ENCODE measurements at places on chromosomes 6 and 20.

GRCh38 chr6:2763876-2764540 lies 1.2 kb upstream of the WRNIP1 start:
- no peak for DNase-seq

- DNase-seq, result no peak
Observed at GRCh38 chr6:105769197-105769596, 316.9 kb upstream of the PRDM1 start.

GRCh38 chr20:17344790-17345189 lies 118.0 kb downstream of the PCSK2 start:
- no peak for DNase-seq

DNA sequence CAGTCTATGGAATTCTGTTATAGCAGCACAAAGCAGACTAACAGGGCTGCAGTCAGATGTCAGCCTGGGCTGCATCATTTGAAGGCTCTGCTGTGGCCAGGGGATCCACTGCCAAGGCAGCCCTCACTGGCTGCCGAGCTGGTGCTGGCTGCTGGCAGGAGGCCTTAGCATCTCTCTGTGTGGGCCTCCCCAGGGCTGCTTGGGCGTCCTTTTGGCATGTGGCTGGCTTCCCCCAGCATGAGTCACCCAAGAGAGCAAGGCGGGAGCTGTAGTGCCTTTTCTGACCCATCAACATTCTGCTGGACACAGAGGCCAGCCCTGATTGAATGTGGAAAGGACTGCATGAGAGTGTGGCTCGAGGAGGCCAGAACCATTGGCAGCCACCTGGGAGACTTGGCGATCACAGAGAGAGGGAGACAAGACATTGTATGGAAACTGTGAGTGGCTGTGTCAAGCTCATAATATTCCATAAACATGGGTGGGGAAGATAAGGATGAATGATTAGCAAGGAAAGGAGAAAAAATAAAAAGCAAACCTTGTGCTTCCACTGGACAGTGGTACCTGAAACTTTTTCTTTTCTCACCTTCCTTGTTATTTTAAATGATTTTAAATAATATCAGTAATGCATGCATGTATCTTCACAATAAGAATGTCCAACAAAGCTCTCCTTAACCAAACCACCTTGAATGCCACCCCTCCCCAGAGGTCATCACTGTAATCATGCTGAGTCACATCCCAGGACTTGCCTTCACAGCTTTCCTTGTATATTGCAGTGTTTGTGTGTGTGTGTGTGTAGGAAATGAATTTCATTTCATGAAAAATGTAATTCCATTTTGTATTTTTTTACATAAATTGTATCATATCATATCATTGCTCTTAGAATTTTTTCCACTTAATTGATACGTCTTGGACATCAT lies 55.0 kb upstream of the VSX1 start:
- DNase-seq, result no peak

DNA sequence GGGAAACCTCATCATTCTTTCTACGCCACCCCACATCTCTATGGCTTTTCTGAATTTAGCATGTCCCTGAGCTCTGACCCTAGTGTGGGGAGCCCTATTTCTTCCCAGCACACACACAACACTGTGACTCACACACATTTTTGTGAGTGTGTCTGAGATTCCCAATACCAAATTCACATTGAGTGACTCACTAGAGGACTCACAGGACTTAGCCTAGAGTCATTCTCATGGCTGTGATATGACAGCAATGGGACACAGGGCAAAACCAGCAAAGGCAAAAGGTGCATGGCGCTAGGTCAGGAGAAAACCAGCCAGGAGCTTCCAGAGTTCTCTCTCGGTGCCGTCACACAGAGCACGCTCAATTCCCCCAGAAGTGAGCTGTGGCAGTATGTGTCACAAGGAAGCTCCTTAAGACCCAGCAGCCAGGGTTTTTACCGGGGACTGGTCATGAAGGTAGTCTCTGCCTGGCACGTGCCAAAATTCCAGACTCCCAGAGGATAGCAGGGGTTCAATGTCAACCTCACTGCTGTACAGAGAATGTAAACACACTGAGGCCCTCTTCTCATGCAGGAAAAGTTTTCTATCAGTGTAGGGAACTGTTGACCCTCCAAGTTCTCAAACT lies 6.2 kb downstream of the CSTL1 start:
- DNase-seq, result no peak

- DNase-seq, result no peak
Observed at GRCh38 chr6:137402143-137402680, 92.0 kb downstream of the OLIG3 start.

- no peak for DNase-seq
Observed at GRCh38 chr6:162854228-162854627, 126.5 kb downstream of the PACRG start.

DNA sequence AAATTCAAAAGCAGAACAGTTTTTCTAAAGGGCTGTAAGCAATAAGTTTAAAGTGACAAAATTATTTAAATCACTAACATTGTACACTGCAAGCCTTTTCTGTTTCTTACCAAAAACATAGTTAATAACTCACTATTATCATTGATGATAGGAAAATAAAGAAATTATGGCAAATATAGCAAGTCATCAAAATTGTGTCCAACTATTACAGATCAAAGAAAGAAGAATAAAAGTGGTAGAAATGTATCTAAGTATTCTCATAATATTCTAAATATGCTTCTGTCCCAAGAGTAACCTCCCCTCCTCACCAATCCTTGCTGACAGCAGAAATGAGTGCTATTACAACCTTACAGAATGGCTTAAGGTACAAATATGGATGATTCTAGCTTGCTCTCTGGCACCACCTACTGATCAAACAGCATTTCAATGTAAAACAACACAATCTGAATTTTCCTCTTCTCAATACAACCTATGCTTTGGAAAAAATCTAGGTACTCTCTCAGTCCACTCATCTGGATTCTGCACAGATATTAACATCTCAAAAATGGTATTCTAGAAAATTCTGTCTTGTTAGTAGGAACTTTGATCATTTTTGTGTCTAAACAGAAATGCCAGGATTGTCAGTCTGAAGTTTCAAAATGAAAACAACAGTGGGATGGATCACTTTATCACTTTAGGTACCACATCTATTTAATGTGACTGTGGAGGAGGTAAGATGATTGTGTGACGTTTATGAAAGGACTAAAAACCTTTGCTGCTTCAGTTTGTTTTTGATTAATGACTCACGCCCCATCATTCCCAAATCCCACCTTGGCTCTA lies 40.9 kb downstream of the ZFP64 start:
- DNase-seq, result no peak

- DNase-seq, result no peak
Observed at GRCh38 chr6:33731751-33732282, 14.9 kb downstream of the IP6K3 start.

GRCh38 chr6:11329726-11330412 lies 97.4 kb upstream of the NEDD9 start:
- no peak for DNase-seq

DNA sequence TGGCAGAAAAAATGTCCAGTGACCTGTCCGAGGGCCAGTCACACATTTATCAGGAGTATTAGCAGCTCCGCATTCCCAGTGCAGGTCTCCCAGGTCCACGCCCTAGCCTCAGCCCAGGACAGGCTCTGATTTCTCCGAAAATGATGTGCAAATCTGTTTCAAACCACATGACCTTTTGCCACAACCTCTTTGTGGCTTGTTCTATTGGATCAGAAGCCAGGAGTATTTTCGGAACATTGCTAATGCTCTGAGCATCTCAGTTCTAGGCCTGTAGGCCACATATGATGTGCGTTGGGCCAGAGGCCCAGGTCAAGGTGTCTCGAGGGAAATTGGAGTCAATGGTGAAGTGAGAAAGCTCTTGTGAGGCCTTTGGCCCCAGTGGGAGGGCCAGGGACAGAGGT lies 40.4 kb downstream of the SNX5 start:
- DNase-seq, result no peak

GRCh38 chr6:157316871-157317814 lies 6.2 kb downstream of the TMEM242 start:
- no peak for DNase-seq

- no peak for DNase-seq
Observed at GRCh38 chr20:22512911-22513489, 71.4 kb downstream of the FOXA2 start.

GRCh38 chr20:40462566-40462965 lies 226.5 kb downstream of the MAFB start:
- no peak for DNase-seq

GRCh38 chr6:83781506-83781905 lies 71.7 kb upstream of the RIPPLY2 start:
- DNase-seq, result no peak

DNA sequence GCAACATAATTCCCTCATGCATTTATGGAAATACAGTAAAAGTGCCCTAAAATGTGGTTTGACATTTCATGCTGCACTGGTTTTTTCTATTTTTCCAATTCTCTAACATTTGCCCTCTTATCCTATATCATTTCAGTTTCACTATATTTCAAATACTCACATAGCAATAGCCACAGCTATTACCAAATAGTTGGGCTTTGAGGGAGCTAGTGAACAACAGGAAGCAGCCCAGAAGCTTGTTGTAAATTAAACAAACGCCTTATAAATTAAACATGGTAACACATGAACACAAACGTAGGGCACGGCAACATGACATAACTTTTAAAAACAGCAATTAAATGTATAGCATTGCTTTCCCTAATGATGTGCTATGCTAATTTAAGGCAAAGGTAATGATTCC lies 469.0 kb downstream of the CDC5L start:
- DNase-seq, result no peak

GRCh38 chr20:33068251-33068939 lies 11.0 kb upstream of the BPIFB4 start:
- DNase-seq, result no peak

DNA sequence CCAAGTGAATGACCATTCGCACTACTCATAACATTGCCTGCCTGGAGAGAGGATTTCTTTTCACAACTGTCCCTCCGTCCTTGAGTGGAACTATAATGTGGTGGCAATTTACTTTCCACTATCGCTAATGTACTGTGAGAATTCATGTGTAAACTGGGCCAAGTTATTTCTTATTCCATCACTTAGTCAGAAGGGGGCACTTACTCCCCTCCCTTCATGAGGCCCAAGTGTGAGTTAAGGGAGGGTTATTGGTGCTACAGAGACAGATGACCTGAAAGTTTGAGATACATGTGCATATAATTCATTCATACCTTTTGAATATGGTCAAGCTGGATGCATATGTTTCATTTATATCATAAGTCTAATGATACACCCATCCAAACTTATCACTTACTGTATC lies 65.2 kb upstream of the LOC128125822 start:
- no peak for DNase-seq

- no peak for DNase-seq
Observed at GRCh38 chr6:109396046-109396718, 13.9 kb upstream of the CD164 start.

GRCh38 chr6:79787626-79788025 lies 156.5 kb downstream of the SH3BGRL2 start:
- DNase-seq, result no peak

DNA sequence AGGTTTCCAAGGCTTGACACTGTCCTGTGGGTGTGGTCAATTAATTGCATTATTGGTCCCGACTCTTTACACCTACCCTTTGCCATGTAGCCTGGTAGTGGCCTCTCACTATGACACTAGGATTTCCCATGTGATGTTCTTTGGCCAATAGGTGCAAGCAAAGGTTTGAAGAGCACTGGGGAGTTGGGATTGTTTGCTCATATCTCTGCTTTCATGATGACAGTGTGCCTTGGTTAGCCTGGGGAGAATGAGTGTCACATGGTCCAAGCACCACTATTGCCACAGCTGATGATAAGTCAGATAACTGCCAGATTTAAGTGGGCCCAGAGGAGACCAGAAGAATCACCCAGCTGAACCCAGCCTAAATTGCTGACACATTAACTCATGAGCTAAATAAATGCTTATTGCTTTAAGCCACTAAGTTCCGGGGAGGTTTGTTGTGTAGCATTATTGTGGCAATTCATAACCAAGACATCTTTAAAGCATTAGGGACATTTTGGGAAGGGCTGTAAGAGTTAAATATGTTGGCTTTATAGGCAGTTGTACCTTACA lies 17.2 kb upstream of the SCP2D1 start:
- no peak for DNase-seq

GRCh38 chr6:162543221-162543620 lies 184.3 kb downstream of the PRKN start:
- no peak for DNase-seq

DNA sequence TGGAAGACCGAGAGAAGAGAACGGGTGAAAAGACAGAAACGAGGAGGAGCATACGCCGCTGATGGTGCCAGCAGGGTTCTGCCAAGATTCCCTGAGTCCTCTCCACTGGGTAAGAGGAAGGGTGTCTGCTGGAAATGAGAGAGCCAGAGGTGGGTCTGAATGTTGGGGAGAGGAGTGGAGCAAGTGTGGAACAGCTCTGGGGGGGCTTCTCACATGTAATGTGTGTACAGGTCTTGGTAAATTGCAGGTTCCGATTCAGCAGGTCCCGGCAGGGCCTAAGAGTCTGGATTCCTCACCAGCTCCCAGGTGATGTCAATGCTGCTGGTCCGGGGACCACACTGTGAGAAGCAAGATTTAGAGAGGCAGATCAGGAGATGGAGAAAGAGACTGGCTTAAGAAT lies 1.5 kb upstream of the EBF4 start:
- DNase-seq, result no peak

DNA sequence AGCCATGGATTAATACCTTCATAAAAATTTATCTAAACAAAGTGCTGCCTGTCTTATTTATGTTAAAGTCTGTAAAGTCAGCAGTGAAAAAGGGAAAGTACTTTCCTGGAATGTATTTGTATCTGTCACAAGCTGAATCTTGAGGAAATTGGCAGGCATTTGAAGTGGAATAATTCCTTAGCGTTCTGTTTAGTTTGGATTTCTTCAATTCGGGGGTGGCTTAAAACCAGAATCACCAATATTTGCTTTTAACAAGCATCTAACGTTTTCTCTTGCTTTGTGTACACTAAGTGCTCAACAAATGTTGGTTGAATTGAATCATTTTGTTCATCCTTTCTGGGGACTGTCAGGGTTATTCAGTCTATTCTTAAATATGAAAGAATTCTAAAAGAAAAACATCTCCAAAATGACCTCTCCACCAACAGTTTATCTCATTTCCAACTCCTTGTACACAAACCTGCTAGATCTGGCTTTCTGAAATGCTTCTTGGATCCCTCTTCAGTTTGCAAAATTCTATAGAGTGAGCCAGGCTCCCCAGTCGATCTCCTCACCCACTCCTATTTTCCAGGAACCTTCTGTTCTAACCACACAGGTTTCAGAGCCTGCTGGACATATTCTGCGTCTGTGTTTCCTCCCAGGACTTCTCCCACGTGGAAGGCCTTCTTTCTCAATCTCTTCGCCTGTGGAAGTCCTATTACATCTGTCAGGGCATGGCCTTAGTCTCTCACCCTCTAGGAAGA lies 2.0 kb upstream of the NPEPL1 start:
- DNase-seq, result no peak

DNA sequence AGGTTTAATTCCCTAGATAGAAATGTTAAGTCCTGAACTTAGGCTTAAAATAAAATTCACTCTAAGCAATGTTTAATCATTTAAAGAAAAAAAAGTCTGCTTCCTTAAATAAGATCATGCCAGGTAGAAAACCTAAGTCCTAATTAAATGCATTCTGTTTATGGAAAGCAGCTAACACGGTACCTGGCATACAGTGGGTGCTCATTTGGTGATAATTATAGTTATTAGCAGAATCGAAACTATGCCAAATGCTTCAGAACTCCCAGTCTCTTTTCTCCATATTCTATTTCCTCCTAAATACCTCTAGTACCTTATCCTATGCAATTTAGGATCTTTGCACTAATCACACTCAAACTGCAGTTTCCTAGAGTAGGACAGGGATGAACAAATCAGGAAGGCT lies 331.8 kb downstream of the EPHA7 start:
- no peak for DNase-seq

GRCh38 chr6:147447835-147448611 lies 60.5 kb upstream of the SAMD5 start:
- no peak for DNase-seq
